ENCODE measurements at places on chromosomes 2 and 18.

- no peak for DNase-seq
Observed at GRCh38 chr2:131063501-131064283, 29.6 kb downstream of the FAM168B start.

DNA sequence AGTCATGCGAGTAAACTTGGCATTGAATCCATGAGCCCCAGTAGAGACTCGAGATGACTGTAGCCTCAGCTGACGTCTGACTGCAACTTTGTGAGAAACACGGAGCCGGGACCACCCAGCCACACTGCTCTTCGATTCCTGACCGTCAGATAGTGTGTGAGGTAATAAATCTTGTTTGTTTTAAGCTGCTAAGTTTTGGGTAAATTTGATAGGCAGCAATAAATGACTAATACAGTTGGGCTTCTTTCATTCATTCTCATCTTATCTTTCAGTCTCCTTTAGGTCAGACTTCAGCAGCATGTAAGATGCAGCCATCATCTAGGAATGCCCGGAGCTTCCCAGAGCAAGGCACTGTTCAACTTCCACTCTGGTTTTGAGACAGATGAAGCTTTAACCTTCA is 8.0 kb upstream of the KLHL29 start:
- no peak for DNase-seq

DNA sequence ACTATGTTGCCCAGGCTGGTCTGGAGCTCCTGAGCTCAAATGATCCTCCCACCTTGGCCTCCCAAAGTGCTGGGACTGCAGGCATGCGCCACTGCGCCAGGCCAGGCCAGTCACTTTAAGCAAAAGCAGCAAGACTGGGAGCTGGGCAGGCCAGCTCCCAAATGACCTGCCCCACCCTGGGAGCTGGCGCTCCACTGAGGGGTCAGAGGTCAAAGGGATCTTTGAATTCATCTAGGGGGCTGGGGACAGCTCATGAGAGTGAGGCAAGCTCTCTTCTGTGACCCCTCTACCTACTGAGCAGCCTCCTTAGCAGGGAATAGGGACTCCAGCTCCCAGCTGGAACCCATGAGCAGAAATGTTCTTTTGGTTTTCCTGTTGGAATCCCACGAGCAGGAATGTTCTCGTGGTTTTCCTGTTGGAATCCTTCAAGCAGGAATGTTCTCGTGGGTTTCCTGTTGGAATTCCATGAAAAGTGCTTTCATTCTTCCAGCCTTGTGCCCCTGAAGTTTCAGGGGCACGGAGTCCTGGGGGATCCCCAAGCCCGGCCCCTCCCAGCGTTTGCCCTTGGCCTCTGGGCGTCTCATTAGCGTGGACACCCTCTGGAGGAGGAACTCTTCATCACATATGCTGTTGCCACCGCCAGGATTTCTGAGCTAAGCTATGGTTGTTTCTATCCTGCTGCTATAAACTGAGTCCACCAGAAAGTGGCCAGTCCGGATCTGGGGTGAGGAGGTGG is 162.0 kb upstream of the HAAO start:
- no peak for DNase-seq

DNA sequence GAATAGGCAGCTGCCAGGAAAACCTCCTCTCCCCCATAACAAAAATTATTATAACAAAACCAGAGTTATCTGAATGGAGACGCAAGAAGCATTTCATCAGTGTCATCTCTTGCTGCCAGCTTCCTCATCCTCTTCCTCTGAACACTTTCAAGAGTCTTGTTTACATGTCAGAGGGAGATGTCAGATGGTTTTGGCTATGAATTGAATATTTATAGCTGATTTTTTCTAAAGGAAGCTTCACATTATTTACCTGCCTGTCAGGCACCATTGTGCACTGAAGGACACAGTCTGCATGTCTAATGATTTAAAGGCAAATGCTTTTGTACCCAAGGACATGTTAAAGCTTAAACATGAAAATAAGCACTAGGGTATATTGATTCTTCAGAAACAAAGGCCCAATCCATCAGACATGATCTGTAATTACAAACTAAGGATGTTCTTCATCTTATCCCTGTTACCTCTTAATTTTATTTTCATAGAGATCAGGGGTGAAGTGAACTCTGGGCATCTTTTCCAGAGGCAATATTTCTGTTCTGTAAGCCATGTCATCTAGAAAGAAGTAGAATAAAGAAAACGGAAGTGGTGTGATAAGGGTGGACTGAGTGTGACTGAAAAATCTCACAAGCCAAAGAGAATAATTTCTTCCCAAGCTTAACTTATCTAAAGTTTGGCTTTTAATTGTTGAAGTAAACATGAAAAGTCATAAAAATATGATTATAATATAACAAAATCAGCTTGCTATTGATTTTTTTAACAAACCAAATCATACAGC is 168.7 kb downstream of the ANKRD44 start:
- DNase-seq: no peak

- no peak for DNase-seq
Observed at GRCh38 chr2:13000664-13001363, 284.1 kb downstream of the TRIB2 start.

GRCh38 chr2:230885463-230886130 is 20.9 kb downstream of the ITM2C start:
- peak; percentile 98 for DNase-seq

GRCh38 chr2:139585101-139585500 is 804.9 kb upstream of the NXPH2 start:
- no peak for DNase-seq

- no peak for DNase-seq
Observed at GRCh38 chr2:140701726-140702125, 1429.1 kb downstream of the LRP1B start.

- DNase-seq: peak; percentile 72
Observed at GRCh38 chr18:57898506-57899124, 95.5 kb upstream of the ATP8B1 start.

DNA sequence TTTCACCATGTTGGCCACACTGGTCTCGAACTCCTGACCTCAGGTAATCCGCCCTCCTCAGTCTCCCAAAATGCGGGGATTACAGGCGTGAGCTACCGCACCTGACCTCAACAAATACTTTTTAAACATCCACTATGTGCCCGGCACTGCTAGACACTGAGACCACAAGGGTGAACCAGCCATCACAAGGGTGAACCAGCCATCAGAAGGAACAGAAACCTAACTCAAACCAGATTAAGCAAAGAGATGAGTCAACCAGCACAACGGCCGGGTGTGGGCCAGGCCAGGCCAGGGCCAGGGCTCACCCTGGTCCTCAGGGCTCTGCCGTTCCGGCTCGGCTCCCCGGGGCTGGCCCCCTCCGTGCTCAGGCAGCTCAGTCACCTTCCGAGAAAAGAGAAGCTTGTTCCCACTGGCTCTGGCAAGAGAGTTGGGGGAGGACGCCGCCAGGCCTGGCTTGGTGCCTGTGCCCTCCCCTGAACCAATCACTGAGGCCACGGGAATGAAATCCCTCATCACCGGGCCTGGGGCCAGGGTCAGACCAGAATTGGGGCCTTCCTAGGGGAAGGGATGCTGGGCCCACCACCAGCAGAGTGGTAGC is 4.4 kb downstream of the TEX44 start:
- DNase-seq: no peak

DNA sequence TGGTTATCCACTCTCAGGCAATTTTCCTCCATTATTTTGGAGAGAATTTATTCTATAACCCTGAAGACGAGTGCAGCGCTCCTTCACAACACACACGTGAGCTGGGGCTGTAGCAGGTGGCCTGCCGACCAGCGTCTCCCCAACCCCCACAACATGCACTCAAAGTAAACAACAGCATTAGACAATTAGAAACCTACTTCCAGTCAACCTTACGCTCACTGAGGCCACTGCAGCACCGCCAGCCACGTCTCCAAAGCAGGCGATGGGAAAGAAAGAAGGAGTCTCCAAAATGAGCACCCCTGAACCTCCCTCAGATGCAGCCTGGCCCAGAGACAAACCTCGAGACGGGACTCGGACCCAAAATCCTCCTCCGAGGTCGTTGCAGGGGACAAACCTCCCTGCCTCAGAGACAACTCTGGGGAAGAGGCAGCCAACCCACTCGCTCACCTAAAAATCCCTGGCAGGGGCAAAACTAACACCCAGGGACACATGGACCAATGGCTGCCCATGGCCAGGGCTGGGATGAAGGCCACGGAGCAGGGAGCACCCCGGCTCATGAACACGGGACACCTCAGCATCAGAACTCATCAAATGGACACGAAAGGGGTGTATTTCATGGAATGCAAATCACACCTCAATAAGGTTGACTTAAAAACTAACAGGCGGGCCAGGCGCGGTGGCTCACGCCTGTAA is 2.6 kb downstream of the SLC66A2 start:
- no peak for DNase-seq

DNA sequence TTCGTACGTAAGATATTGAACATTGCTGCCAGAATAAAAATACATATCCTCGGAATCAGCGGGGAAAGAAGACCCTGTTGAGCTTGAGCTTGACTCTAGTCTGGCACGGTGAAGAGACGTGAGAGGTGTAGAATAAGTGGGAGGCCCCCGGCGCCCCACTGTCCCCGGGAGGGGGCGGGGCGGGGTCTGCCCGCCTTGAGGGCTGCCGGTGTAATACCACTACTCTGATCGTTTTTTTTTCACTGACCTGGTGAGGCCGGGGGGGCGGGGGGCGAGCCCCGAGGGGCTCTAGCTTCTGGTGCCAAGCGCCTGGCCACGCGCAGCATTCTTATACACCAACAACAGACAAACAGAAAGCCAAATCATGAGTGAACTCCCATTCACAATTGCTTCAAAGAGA is 324.0 kb upstream of the REG3G start:
- no peak for DNase-seq

GRCh38 chr2:109482361-109482861 is 131.4 kb downstream of the SEPTIN10 start:
- DNase-seq: peak; percentile 62

All from brain (organoid and tissue), 16 donors.